ENCODE measurements at places on chromosomes 2 and 18.

DNA sequence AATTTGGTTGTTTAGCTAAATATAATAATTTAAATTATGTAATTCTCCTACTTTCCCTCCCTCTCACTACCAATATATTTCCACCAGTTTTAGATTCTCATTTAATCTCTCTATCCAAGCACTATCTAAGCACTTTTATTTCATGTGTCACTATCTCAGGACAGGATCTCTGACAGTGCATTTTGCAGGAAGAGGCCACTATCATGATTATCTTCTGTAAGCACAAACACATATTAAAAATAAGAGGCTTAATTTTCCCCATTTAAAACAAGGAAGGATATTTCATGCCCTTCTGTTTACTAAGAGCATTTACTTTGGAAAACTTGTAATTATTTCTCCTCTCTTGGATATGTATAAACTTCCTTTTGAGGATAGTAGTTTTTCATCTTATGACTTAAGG lies 726.2 kb upstream of the ZNF804A start:
- DNase-seq, result no peak

- no peak for DNase-seq
These were observed 5.6 kb upstream of the HS6ST1 start for GRCh38 chr2:128324008-128324896.

GRCh38 chr2:147441182-147441581 lies 403.6 kb upstream of the ACVR2A start:
- DNase-seq, result no peak

GRCh38 chr2:47174733-47175361 lies 19.7 kb upstream of the STPG4 start:
- DNase-seq, result no peak

- no peak for DNase-seq
These were observed 1041.4 kb upstream of the FANCL start for GRCh38 chr2:59282374-59283057.

DNA sequence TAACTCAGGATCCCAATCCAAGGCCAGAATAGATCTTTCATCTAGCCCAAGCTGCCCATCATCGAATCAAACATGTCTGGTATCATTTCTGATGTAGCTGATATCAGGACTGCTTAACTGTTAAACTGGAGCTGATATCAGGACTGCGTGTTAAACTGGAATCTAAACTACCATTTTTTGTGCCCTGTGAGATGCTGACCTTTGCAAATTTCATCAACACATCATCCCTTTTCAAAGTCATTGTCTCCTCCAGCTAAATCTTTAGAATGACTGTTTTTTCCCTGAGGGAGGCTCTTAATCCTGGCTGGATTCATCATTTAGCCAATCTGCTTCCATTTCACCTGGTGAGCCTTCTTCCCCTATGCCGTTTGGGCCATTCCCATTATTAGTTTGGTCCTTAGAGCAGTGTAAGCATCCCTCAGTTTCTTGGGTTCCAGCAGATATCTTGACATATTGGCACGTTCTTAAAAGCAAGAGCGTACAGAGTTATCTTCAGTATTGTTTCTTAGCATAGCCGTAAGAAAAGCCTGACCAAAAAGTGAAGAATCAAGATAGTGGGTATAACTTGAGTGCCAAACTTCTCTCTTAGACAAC lies 12.3 kb downstream of the RPL31 start:
- no peak for DNase-seq

- no peak for DNase-seq
These were observed 582 bp downstream of the RIOK3 start for GRCh38 chr18:23453680-23454058.

GRCh38 chr18:63570721-63571120 lies 16.4 kb upstream of the SERPINB13 start:
- DNase-seq, result no peak

DNA sequence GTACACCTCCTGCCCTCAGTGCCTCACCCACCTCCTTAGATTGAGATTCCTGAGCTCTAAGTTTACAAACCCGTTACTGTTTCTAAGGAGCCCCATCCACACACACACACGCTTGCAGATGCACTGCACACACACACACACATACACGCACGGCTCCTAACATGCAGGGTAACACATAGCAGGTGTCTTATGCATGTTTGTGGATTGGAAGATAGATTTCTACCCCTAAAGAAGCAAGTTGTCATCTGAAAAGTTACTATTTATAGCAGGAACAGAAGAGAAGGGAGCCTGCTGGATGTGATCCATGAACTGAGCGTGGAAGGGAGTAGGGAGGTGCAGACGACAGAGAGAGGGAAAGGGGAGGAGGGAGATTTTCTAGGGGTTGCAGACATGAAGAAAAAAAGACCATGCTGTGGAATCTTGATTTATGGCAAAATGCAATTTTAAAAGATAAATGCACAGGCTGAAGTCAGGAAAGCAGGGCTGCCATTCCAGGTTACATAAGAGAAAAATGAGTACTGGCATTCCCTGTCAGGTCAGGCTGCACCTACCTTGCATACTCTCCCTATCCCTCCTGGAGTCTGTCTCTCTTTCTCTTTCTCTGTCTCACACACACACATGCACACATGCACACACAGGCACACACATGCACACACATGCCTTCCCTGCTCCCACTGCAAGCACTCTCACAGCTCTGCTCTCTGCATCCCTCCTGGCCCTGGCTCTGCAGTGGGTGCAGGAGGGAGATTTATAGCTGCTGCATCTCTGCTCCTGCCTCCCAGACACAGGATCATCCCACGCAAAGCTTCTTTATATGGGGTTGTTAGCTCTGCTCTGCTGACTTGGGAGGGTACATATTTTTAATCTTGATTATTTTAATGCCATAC lies 192.6 kb upstream of the MYT1L start:
- DNase-seq, result no peak

- DNase-seq, result no peak
These were observed 11.7 kb upstream of the KIF1A start for GRCh38 chr2:240831594-240832204.

DNA sequence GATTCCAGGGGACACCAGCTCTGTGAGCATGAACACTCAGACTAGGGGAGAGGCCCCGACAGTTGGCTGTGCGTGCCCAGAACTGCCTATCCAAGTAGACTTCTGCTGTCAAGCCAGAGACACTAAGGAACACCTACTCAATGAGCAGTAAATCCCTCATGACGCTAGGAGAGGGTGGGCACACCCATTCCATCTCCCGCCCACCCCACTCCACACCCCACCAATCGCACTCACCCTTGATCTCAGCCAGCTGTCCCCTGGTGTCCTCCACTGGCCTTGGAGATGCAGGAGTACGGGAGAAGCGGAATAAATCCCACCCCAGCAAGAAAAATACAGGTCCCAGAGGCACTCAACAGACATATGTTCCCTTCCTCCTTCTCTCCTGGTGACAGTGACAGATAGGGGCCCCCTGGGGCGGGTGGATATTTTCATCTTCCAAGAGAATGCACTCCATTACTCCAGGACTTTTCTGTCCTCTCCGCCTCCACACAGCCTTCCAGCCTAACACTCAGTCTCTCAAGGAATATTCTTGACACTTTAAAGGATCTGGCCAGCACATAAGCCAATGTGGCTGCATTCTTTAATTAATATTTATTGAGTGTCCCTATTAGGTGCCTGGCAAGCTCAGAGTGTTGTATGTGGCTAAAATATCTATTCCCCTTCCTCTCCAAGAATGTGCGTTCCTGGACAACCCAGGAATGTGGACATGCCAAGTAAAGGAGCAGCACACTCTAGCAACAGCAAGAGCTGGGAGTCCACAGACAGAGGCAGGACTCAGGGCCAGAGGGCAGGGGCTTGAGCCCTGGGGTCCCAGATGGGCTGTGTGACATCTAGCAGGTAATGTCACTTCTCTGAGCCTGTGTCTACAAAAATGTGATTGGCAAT lies 13.1 kb upstream of the SMAD7 start:
- no peak for DNase-seq

GRCh38 chr2:27353762-27354596 lies 2.6 kb downstream of the GTF3C2 start:
- DNase-seq, result no peak

DNA sequence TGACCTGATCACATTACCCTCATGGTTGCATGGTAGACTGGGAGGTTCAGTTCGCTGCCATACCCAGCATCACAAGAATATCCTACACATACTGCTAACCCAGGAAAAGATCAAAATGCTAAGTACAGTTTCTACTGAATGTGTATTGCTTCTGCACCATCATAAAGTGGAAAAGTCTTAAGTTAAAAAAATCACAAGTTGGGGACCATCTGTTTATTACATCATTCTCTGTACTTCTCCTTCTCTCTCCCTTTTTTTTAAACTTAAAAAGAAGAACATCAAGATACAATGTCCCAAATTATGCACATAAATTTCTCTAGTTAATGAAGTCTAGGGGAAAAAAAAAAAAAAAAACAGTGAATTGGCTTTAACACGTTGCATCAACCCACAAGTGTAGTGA lies 43.3 kb downstream of the NBAS start:
- DNase-seq, result no peak

DNA sequence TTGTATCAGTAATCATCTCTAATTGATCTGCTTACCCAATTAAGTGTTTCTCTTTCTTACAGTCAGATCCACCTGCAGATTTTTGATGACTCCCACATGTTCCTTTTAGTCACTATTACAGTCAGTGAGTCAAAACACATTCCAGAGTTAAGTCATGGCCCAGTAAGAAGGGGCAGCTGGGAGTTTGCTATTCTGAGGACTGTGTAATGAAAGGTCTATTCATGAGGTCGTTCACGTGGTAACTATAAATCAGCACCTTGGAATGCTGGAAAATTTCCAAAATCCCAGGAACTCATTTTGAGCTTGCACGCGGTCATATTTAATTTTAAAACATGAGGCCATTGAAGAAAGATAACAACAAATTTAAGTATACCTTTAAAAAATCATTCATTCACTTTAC lies 252.5 kb downstream of the XIRP2 start:
- no peak for DNase-seq

GRCh38 chr2:105917688-105918087 lies 173.0 kb downstream of the NCK2 start:
- DNase-seq, result no peak

GRCh38 chr18:56479841-56480240 lies 158.6 kb downstream of the TXNL1 start:
- DNase-seq, result no peak

DNA sequence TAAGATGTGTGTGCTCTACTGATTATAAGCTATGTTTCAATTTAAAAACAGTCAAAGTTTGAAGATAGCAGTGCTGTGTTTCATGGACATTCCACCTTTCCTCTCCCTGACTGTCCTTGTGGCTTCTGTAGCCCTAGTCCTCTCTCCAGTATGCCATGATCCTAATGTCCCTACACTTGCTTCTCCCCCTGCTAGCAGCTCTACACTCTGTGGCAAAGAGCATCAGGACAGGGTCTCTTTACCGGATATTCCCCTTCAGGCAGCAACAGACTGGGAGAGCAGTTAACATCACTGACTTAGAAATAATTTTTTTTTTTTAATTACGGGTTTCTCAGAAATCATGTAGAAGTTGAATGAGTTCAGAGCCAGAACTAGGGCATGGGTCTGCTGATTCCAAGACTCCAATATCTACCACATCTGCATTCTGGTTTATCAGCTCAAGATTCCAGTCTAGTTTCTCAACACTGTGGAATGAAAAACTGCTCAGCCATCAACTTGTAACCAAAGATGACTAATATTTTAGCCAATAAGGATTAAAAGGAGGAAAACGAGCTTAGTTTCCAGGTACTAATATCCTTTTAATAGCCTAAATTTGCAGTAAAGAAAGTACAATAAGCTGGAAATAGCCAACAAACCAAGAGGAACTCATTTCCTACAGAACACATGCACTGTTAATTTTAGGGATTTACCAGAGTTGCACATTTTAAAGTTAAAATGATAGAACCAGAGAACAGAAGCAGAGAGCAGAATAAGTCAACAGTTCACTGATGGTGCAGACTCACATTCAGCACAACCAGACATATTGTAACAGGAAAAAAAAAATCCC lies 45.2 kb downstream of the TMEM131 start:
- no peak for DNase-seq

- no peak for DNase-seq
These were observed 18.5 kb upstream of the IL36G start for GRCh38 chr2:112959109-112959812.

GRCh38 chr2:112605926-112606325 lies 21.5 kb downstream of the CHCHD5 start:
- DNase-seq, result no peak

DNA sequence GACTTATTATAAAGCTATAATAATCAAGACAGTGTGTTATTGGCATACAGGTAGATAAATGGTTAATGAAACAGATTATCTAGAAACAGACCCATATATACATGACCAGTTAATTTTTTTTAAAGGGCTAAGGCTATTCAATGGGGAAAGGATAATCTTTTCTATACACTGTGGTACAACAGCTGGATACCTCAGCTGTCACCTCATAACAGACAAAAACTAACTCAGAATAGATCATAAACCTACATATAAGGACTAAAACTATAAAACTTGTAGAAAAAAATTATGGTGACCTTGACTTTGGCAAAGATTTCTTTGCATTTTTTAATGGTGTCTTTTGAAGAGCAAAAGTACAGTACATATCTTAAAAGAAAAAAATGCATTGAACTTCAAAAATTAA lies 30.2 kb downstream of the MAP3K2 start:
- no peak for DNase-seq

DNA sequence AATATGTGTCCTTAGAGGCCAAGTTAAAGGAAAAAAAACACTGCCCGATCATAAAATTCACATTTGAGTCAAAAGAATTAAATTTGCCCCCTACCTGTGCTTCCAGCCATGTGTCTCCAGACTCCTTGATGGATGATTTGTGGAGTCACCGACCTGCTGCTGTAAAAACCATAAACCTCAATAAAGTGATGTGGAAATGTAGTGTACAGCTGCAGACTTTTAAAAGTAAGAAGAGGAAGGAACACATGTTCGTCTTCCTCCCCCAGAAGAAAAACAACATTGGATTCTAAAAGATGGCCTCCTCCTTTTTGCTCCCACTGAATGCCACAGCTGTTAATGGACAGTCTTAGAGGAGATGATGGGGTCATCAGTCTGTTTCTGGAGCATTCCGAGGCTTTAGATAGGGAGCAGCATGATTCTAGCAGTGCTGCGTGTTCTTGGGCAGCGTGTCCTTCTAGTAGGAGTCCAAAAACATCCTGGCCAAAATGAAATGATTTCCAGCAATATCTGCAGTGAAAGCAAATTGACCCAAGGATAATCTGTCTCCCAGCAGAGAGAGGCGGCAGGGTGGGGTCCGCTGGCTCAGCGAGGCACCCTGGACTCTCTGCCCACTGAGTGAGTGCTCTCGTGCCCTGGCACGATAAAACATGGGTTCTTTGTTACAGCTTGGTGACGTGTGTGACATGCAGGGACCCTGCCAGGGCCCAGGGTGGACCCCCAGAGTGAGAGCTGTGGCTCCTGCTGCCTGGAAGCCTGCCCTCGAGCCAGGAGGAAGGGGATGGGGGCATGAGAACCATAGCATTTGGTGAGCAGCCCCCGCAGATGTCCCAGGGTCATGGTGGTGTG lies 196.1 kb downstream of the FAM210A start:
- no peak for DNase-seq

DNA sequence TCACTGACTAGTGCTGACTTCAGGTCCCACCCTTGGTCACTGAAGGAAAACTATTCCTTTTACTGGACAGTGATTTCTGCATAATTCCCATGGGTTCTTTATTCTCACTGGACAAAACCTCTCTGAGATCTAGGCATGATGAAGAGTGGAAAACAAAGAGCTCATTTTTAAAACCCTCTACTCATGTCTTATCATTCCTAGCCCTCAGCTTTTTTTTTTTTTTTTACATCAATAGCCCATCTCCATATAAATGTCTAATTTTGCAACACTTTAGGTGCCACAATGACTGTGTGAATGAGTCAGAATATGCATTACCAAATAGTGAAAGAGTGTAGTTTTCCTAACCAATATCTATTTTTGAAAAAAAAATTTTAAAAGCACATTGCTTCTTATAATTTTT lies 74.8 kb downstream of the TCF4 start:
- DNase-seq, result no peak

GRCh38 chr2:24429197-24430074 lies 61.6 kb upstream of the NCOA1 start:
- DNase-seq, result no peak
